H7 (cell line): ENCODE measurements at places on chromosomes 13 and 19.

GRCh38 chr19:42081584-42082203, 5.7 kb downstream of the ZNF574 start:
- DNase-seq: peak; percentile 67

DNA sequence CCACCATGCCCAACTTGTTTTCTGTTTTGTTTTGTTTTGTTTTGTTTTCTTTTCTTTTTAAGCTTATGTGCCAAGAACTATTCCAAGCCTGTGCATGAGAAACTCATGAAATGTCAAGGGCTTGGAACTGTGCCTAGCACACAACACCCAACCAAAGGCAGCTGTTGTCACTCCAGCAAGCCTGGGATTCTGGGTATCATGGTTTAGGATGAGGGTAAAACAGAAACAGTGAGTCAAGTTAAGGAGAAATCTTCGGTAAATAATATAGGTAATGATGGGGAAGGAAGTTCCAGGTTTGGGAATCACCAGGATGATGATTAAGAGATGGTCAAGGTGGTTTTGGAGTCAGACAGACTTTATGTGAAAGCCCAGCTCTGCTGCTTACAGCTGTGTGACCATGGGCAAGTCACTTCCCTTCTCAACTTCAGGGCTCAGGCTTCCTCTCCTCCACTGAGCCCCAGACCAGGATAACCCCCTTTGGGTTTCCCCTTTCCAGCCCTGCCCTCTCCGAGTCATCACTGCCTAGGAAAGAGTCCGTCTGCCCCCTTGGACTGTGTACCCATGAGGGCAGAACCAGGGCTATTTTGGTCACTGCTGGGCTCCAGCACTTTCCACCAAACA, 5.0 kb downstream of the PVR start:
- DNase-seq: no peak

GRCh38 chr19:19259741-19260140, 13.4 kb downstream of the TM6SF2 start:
- peak; percentile 95 for DNase-seq

DNA sequence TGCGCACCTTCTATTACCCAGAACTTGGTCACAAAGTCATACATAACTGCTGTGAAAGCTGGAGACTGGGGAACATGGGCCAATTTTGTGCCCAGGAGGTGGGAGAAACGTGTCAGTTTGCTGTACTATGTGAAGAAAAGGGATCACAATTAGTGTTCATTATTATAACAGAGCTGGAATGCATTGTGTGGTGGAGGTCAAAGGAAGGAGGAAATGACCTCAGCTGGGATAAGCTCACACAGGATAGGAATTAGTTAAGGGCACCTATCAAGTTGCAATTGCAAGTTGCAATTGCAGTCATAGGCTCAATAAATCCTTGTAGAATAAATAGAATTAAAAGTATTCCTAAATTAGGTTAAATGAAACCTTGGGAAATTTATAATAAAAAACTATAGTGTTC, 103.9 kb upstream of the OBI1 start:
- no peak for DNase-seq

GRCh38 chr19:51610576-51610975, 19.6 kb downstream of the SIGLEC5 start:
- DNase-seq: no peak

GRCh38 chr13:31904941-31905824, 126.4 kb upstream of the FRY start:
- DNase-seq: no peak

DNA sequence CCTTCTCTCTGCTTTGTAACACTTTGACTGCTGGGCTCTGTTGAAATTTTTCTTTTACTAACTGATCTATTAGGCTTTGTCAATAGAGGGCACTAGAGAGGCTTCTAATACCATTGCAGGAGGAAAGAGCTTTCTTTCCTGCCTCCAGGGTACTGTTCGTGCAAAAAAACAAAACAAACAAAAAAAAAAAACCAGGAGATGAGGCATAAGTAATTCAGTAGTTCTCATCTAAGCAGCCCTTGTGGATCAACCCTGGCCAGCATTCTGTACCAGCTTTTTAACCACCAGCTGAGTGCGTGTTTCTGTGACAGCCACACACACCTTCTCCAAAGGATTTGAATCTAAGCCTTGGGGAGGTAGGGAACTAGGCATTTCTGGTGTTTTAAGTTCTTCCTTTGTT, 1707.6 kb upstream of the SLC10A2 start:
- peak; percentile 9 for DNase-seq

DNA sequence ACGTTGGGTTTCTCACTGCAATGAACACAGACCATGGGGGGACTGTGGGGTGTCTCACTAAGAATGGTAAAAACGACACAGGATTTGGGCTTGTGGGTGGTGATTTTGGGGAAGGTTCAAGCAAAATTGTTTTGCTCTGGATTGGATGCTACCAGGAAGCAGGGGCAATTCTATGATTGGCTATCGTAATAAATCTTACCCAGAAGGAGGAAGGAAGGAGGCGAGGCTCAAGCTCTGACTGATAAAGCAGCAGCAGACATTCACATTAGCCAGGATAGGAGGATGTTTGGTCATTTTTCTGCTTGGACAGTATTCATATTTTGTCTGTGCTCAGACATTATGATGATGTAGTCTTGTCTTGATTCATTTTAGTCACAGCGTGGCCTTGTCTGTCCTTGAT, 1.5 kb downstream of the ZNF576 start:
- DNase-seq: no peak

- DNase-seq: no peak
Observed at GRCh38 chr13:26992951-26993719, 178.5 kb downstream of the USP12 start.

DNA sequence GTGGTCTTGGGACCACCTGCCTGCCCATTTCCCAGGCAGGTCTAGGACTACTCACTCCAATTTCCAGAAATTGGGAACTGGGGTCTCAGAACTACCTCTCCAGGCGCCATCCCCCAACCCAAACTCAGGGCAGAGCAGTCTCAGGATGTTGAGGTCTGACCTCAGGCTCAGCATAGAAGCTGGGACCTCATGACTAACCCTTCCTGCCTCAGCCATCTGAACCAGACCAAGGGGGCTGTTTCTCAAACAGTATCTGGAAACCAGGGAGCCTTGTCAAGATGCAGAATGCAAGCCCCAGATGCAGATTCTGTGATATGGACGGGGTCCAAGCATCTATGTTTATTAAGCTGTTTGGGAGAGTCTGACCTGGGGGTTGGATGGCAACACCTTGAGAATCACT, 1.3 kb downstream of the FBXW9 start:
- no peak for DNase-seq

GRCh38 chr13:75222031-75222430, 259.9 kb downstream of the TBC1D4 start:
- no peak for DNase-seq

- DNase-seq: no peak
Observed at GRCh38 chr13:93810264-93810663, 583.7 kb downstream of the GPC6 start.

DNA sequence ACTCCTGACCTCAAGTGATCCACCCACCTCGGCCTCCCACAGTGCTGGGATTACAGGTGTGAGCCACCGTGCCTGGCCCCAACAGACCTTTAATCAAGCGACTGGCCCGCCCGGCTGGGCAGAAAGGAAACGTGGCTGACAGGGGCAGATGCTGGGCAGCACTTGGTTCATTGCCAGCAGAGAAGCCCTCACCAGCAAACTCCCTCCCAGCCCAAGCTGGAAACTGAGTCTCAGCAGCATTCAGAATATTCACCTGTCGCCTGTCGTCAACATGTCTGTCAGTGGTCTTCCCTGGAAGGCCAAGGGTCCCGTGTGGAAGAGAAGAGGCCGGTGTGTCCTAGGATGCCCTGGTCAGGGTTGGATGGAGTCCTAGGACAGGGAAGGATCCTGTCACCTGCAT, 245.0 kb downstream of the TEX29 start:
- DNase-seq: no peak

DNA sequence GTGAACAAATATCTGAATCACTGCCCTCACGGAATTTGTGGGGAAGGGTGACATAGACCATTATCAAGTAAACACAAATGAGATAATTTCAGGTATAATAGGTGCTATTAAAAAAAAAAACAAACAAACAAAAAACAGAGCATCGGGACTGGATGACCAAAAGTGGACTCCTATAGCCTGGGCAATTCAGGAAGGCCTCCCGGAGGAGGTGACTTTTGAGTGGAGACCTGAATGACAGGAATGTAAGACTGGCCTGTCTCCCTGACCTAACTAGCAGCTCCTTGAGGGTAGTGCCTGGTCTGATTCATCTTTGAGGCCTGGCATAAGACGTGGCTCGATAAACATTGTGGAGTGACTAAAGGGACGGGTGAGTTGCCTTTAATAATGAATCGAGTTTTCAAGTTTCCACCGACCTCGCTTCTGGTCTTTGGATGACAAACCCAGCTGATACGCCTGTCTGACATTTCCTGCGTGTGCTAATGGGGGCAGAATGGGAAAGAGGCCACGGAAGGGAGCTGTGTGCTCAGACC, 6.8 kb downstream of the KLK10 start:
- no peak for DNase-seq

- DNase-seq: no peak
Observed at GRCh38 chr13:39144391-39144790, 106.1 kb downstream of the NHLRC3 start.

GRCh38 chr19:38506723-38507550, 73.4 kb downstream of the RYR1 start:
- DNase-seq: peak; percentile 100

GRCh38 chr13:30933354-30933670, 856 bp downstream of the TEX26 start:
- no peak for DNase-seq

DNA sequence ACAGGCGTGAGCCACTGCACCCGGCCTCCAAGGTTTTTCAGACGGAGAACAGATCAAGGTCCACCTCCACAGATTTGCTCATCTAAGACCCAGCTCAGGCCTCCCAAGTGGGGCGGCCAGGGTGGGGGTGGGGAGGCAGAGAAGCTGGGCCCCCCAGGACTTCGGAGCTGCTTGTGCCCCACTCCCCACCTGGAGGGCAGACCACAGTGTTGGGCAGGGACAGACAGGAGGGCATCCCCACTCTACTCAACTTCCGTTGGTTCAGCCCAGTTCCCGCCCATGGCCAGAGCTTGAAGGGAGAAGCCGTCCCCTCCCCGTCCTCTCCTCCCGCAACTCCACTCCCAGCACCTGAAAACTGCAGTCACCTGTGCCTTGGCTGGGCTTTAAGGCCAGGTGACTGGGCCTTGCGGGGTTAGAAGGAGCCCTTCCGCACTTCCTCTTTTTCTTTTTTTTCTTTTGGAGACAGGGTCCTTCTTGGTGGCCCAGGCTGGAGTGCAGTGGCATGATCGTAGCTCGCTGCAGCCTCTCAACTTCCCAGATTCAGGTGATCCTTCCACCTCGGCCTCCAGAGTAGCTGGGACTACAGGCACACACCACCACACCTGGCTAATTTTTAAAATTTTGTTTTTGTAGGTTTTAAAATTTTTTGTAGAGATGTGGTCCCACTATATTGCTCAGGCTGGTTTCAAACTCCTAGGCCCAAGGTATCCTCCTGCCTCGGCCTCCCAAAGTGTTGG, 734 bp upstream of the LRRC8E start:
- DNase-seq: peak; percentile 53

- DNase-seq: peak; percentile 48
Observed at GRCh38 chr13:26784704-26785639, 24.4 kb upstream of the GPR12 start.

DNA sequence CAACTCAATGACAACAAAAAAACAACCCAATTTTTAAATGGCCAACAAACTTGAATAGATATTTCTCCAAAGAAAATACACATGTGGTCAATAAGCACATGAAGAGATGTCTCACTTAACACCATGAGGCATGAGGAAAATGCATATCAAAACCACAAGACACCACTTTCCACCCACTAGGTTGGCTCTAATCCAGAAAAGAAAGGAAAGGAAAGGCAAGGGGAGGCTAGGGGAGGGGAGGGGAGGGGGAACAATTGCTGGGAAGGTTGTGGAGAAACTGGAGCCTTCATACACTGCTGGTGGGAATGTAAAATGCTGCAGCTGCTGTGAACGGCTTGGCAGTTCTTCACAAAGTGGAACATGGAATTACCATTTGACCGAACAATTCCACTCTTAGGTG, 854.3 kb downstream of the UQCRFS1 start:
- DNase-seq: peak; percentile 16

DNA sequence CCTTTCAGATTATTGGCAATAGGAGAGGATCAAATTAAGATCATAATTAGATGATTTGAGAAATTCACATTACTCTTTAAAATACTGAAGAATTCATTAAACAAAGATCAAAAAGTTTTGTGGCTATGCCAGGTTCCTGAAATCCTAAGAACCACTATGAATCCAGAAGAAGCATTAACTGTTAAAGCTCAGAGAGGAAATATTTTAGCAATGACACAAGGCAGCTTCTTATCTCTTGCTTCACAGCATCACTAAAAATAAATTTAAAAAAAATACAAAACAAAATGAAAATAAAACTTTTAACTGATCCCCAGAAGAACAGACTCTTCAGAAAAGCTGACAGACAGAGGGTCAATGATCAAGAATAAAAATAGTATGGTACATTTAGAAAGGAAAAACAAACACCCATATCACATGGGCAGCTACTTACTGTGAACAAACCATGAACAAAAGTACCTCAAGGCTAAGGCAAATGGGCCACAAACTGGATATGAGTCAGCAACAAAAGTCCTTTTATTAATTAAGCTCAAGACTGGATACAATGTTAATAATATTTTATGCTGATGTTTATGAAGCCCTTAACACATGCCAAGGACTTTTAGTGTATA, 19.6 kb downstream of the RNF6 start:
- no peak for DNase-seq
